EL (cell line): ENCODE measurements at places on chromosomes 12 and 14.

DNA sequence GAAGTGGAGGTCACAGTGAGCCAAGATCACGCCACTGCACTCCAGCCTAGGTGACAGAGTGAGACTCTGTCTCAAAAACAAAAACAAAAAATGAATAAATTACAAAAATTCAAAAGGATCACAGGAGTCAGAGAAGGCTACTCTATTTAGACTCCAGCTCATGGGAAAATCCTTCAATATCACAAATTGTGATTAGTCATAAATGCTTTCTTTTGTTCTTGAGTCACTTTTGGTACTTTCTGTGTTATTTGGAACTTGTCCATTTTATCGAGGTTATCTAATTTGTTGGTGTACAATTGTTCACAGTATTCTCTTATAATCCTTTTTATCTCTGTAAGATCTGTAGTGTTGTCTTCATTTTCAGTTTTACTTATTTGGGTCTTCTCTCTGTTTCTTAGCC is 18.9 kb downstream of the ALDH2 start:
- no peak for DNase-seq

GRCh38 chr12:7868391-7868790 is 4.3 kb downstream of the SLC2A14 start:
- no peak for DNase-seq

DNA sequence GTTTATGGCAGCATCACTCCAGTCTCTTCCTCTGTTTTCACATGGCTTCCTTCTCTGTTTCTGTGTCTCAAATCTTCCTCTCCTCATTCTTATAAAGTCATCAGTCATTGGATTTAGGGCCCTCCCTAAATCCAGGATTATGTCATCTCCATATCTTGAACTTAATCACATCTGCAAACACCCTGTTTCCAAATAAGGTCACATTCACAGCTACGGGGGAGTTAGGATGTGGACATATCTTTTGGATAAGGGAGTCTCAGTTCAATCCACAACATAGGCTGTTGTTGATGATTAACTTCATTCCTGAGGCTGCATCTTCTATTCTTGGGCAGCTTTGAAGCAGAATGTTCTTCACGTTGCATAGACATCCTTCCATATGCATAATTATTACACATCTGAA is 40.3 kb upstream of the NTF3 start:
- DNase-seq, result peak; percentile 65

DNA sequence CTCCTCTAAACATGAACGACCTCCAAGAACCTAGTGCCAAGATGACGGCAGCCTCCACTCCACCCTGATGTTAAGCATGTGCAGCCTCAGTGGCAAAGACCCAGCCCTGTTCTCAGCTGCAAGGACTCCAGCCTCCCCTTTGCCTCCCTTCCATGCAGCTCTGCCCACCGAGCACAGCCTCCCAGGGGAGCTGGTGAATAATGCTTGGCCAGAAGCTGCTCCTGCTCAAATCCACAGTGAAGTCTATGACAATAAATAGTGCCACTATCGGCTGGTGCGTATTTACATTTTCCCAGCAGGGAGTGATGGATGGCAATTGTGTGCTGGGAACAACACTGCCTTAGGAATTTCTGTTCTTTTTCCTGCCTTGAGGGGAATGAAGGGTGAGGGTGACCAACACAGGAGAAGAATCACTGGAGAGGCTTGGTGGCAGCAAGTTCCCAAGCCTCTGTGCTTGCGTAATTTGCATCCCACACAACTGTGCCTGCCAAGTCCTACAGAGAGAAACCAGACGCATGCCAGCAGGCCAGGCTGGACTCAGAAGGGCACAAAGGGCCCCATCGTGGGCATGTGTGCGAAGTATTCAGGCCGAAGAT is 29.9 kb upstream of the TC2N start:
- peak; percentile 38 for DNase-seq

GRCh38 chr12:10936506-10936905 is 2.6 kb downstream of the TAS2R14 start:
- no peak for DNase-seq

- peak; percentile 48 for DNase-seq
These were observed 5.7 kb downstream of the AHNAK2 start for GRCh38 chr14:104972301-104973134.

GRCh38 chr12:106149096-106149784 is 10.5 kb upstream of the NUAK1 start:
- DNase-seq, result peak; percentile 18

- DNase-seq, result no peak
These were observed 1.2 kb downstream of the NOVA1 start for GRCh38 chr14:26596543-26597061.

GRCh38 chr12:61870658-61871484 is 389.3 kb upstream of the USP15 start:
- no peak for DNase-seq

GRCh38 chr12:4099276-4099675 is 174.3 kb upstream of the CCND2 start:
- DNase-seq, result no peak

- no peak for DNase-seq
These were observed 479.7 kb downstream of the FSCB start for GRCh38 chr14:44027397-44027796.

DNA sequence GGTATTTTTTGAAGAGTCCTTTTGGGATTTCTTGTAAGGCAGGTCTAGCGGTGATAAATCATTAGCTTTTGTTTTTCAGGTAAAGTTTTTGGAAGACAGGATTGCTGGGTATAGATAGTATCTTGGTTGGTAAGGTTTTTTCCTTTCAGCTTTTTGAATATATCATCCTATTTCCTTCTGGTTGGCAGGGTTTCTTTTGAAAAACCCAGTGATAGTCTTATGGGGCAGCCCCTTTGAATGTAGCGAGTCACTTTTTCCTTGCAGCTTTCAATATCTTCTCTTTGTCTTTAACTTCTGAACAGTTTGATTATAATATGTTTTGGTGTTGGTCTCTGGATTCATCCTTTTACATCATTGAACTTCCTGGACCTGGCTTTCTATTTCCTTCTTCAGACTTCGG is 20.2 kb downstream of the TMX1 start:
- no peak for DNase-seq

GRCh38 chr12:3319723-3320492 is 171.1 kb upstream of the PRMT8 start:
- DNase-seq, result no peak

- DNase-seq, result no peak
These were observed 73.2 kb upstream of the SCN8A start for GRCh38 chr12:51517800-51518199.
